Non-pigmented ciliary epithelial cell (primary cell): ENCODE measurements at places on chromosomes 12 and 14.

DNA sequence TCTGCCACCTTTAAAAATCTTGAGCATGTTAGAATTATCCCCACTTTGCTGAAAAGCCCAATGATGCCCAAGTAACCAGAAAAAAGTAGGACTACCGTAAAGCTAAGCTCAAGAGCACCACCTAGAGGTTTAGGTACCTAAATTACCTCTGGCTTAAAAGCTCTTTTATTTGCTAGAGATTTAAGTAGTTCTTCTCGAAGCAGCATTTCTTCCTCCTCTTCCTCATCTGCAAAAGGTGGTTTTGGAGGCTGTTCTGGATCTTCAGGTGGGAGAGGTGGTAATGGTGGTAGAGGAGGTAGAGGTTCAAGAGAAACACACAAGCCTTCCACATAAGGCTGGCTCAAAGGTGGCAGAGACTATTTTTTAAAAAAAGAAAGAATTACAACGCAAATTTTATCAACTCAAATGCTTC is 26.9 kb downstream of the ZFC3H1 start:
- DNase-seq = no peak

DNA sequence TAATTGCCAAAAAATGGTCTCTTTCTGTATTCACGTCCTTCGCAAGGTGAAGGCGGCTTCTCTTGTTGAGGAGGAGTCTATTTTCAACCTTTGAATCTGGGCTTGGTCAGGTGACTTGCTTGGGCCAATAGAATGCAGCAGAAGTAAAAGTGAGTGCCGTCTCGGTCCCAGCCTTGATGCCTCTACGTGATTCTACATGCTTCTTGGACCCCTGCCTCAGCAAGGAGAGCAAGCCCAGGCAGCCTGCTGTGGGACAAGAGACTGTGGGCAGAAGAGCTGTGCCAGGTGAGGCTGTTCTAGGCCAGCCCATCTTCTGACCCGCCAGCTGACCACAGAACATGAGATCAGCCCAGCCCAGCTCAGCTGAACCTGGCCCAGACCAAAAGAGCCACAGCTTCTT is 39.1 kb upstream of the CCDC63 start:
- DNase-seq = no peak

DNA sequence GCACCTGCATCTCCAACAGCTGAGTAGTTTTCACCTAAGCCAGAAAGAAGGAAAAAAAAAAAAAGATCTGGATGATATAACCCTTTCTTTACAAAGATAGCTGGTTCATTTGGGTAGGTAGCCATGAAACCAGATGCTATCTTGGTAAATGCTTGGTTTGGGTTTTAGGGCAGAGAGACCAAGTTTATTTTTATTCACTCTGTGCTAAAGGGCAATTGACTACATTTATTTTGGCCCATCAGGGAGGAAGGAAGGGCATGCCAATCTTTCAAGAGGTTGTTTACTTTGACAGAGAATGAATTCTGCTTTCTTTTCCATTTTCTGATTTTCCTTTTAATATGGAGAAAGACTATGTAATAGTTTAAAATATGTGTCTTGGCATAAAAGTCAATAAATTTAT is 91.0 kb downstream of the NTN4 start:
- no peak for DNase-seq

DNA sequence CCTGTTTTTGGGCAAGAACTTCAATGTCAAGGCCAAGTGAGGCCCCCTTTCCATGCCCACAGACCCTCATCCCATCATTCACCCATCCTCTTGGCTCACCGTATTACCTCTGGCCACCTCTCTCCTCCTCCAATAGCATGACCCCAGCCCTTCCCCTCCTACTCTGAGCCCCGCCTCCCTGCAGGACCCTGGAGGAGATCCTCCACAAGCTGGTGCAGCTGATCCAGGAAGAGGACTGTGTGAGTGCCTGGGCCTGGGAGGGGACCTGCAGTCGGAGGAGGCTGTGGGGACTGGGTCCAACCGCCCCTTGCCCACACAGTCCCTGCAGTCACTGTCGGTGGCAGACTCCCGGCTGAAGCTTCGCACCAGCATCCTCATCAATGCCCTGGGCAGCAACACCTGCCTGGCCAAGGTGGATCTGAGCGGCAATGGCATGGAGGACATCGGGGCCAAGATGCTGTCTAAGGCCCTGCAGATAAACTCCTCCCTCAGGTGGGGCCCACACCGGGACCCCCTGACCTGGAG is 7.2 kb downstream of the CARMIL3 start:
- DNase-seq = no peak

DNA sequence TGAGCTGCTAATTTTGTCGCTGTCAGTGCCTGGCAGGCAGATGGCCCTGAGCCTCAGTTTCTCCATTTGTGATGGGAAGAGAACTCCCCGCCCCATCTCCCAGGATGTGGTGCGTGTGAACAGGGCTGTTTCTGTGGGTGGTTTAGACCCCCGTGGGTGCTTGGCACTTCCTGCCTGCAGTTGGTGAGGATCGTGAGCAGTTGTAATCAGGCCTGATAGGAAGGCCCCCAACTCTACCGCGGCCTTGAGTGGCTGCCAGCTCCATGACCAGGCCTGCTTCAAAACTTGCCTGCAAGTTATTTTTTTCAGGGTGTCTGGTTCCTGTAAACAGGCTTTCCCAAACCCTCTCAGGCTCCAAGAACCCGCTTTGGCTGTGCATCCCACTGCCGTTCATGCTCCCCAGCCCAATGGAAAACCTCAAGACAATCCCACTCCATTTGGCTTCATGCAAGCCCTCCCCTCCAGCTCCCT is 138.4 kb downstream of the ZFP36L1 start:
- DNase-seq = no peak

- no peak for DNase-seq
These were observed 270.3 kb downstream of the NRXN3 start for GRCh38 chr14:78440356-78440894.

- DNase-seq = no peak
These were observed 641 bp upstream of the ASCL1 start for GRCh38 chr12:102956738-102957327.

- no peak for DNase-seq
These were observed 136.9 kb upstream of the CNOT2 start for GRCh38 chr12:70106347-70106746.

- DNase-seq = no peak
These were observed 29.8 kb upstream of the RAP1B start for GRCh38 chr12:68580911-68581310.

DNA sequence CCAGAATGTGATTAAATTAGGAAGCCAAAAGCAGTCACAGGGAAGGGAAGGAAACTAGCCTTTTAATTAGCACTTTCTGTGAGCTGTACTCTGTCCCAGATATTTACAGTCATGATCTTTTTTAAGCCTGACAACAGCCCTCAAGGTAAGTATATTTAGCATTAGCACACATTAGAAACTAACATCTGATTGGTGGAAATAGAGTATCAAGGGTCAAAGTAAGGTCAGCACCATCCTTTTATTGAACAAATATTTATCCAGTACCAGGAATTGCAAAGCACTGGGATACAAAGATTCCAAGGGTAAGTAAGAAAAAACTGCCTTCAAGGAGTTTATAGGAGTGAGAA is 28.2 kb downstream of the RPGRIP1 start:
- no peak for DNase-seq
